Spinal cord (tissue), 10 donors: ENCODE measurements at places on chromosomes 4 and X. TPM values are rescaled to one million over a fixed set of nuclear protein-coding genes. Genes with fewer than 3 reads are reported as not detected.
A peak's percentile ranks its signal among the peaks of the same experiment; 100 is the strongest.

GRCh38 chr4:24578364-24578763, 6.0 kb downstream of the DHX15 start:
- no peak for DNase-seq
- no peak overlapping the region for H3K4me3 ChIP-seq
- H3K27ac ChIP-seq: no peak overlapping the region
- peaks cover 7% of the 10 kb centered on the region for H3K36me3 ChIP-seq
- no peaks in the 10 kb centered on the region for H3K27me3 ChIP-seq
- H3K4me1 ChIP-seq: peaks cover 5% of the 10 kb centered on the region

The TGIF2LX gene
- total RNA-seq: not detected

DNA sequence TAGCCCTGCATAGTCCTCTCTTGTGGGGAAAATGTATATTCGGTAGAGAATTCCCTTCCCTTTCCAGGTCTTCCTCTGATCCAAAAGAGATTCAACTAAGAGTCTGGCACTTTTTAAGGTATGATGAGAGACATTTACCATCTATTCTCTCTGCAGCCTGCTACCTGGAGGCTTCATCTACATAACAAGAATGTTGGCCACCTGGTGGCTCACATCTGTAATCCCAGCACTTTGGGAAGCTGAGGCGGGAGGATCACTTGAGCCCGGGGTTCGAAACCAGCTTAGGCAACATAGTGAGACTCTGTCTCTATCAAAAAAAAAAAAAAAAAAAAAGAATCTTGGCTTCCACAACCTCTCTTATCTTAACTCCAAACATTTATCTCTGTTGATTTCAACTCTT, 40.4 kb upstream of the NOCT start:
- no peak overlapping the region for H3K4me3 ChIP-seq
- H3K27ac ChIP-seq: no peak overlapping the region
- H3K27me3 ChIP-seq: no peaks in the 10 kb centered on the region
- H3K36me3 ChIP-seq: no peaks in the 10 kb centered on the region
- no peaks in the 10 kb centered on the region for H3K4me1 ChIP-seq
- no peak for DNase-seq

DNA sequence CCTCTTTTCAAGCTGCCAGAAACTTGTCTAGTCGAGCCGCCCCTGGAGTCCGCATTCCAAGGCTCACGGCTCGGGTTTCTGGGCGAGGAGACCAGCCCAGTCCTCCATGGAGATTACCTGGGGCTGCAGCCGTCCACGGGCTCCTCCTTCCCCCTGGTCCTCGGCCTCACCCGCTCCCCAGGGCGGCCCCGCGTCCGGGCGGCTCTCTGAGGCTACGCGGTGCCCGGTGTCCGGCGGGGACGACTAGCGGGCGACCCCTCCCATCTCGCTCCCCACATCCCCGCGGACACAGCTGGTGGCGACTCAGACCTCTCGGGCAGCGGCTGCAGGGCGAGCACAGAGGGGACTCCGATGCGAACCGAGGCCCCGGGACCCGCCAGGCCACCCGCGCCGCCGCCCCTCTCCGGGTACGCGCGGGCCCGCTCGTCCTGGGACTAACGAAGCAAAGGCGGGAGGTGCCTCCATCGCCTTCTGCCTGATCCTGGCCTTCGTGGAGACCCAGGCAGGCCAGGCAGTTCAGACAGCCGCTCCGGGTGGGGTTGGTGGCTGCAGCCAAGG, 159.4 kb downstream of the TRAM1L1 start:
- peak; percentile 59 for DNase-seq
- no peak overlapping the region for H3K27ac ChIP-seq
- no peaks in the 10 kb centered on the region for H3K27me3 ChIP-seq
- peak overlapping the region; percentile 42 for H3K4me3 ChIP-seq

The FATE1 gene
- 0.39 TPM for total RNA-seq

GRCh38 chr4:2159931-2160330, 82.0 kb downstream of the HAUS3 start:
- peaks cover 11% of the 10 kb centered on the region for H3K36me3 ChIP-seq
- no peaks in the 10 kb centered on the region for H3K4me1 ChIP-seq
- H3K27me3 ChIP-seq: no peaks in the 10 kb centered on the region
- DNase-seq: no peak
- no peak overlapping the region for H3K4me3 ChIP-seq

DNA sequence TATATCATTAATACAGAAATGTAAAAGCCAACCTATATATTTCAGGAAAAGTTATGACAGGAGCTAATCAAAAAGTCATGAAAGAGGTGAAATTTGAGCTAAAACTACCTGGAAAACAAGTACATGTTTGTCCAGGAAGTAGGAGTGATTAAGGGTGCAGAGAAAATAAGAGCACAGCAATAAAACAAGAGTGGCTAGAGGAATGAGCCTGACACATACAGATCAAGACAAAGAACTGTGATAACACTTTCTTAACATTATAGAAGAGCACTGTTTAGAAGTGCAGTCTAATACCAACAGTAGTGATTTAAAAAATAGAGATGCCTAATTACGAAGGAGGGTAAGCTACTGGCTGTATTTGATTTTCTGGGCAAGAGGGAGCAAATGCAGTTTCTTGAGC, 125.1 kb downstream of the WDFY3 start:
- no peaks in the 10 kb centered on the region for H3K27me3 ChIP-seq
- no peaks in the 10 kb centered on the region for H3K4me1 ChIP-seq
- no peak for DNase-seq
- H3K36me3 ChIP-seq: peaks cover 8% of the 10 kb centered on the region
- H3K27ac ChIP-seq: no peak overlapping the region
- no peak overlapping the region for H3K4me3 ChIP-seq

DNA sequence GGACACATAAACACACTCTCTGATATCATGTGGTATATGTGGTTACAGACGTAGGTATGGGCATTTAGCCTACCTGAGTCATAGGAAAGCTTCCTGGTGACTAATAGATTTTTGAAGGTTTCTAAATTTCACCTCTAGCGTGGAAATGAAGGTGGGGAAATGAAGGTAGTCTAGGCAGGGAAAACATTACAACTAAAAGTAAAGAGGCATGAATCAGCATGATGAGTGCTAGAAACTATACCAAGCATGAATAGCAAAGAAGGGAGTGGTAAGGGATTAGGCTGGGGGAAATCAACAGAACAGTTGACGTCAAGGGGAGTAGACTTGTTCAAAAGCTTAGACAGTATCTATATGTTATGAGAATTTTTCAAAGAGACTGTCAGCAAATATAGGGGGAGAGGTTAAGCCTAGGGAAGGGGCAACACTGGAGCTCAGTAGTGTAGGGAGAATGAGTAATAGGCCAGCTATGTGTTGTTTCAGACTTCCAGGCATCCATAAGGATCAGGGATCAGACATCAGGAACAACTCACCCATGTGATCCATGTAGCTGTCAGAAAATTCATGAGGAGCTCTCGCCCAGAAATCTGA, 279.3 kb upstream of the DIPK2B start:
- no peak overlapping the region for H3K27ac ChIP-seq
- DNase-seq: no peak
- no peaks in the 10 kb centered on the region for H3K27me3 ChIP-seq
- H3K4me3 ChIP-seq: no peak overlapping the region
- H3K4me1 ChIP-seq: no peaks in the 10 kb centered on the region

DNA sequence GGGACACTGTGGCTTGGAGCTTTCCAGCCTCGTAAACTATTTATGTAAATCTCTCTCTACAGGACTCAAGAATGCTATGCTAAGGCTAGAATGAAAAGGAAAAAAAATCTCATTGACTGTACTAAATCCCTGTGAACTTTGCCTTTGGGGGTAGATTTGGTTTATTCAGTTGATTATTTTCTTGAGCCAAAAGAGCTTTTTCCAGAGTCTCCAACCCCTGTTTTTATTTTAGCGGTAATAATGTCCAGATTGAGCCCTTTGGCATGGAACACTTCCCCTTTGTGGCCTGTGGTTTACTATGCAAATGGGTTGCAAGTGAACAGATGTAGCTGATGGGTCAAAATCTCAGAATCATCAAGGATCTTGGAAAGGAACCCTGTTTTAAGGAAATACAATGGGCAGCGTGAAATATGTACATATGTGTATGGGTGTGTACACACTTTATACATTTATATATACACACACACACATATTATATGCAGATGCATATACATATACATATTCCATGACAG, 72.9 kb downstream of the FAM9B start:
- peaks cover 6% of the 10 kb centered on the region for H3K27me3 ChIP-seq
- H3K27ac ChIP-seq: no peak overlapping the region
- H3K4me3 ChIP-seq: no peak overlapping the region
- H3K36me3 ChIP-seq: no peaks in the 10 kb centered on the region

DNA sequence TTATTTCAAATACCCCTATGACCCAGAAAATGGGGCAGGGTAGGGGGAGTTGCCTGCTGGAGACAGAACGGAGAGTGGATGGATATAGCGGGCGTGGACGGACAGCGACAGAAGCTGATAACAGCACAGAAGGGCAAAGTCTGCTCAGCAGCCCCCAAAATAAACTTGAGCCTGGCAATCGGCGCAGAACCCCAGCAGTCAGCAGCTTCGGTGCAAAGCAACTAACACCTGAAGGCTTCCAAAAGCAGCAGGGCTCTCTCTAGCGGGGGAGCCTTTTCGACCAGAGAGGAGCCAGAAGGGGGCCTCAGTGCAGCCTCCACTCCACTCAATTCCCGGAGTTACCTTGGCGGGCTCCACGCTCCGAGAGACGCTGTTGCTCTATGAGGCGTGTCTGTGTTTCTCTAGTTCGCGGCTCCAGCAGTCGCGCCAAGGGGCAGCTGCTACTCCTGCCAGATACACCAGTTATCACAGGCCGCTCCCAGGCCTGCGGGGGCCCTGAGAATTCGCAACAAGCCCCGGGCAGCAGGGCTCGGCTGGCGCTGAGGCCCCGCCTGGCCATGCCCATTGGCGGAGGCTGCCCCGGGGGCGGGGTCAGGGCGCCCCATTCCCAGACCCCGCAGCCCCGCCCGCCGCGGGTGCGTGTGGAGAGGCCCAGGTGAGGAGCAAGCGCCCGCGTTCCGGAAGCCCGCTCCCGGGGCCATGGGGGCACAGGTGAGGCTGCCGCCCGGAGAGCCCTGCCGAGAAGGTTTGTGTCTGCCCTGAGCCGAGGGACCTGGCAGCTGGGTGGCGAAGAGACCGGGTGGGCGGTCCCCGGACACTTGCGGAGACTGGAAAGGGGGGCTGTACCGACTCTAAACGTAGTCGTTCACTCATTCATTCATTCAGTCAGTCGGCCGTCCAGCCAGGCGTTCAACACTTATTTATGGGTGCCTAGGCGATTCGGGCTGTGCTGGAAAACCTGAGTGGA, at the start of the genes CNGA1 and NIPAL1:
Gene CNGA1 (minus strand): TSS at position 541 of the 967 bp plus-strand sequence. CDS start 63,992 bp downstream, outside the sequence.
Gene NIPAL1 (plus strand): TSS at position 632 of the 967 bp plus-strand sequence. CDS start 68 bp downstream, at position 700.
- peaks cover 18% of the 10 kb centered on the region for H3K27me3 ChIP-seq
- no peaks in the 10 kb centered on the region for H3K36me3 ChIP-seq

DNA sequence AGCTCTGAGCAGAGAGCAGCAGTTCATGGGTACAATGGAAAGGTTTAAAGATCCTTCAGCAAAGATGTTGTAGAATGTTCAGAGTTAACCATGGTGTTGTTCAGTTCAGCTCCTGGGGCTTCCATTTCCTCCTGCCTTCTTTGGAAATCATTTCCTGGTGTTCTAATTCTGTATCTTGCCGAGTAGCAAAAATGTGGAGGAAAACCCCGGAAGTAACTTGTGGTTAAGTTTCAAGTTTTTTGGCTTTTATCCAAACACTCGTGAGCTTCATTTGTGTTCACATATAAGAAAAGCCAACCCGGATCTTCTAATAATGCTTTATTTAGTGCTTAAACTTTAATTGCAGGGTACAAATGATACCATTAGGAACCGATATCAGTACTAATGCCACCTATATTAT, 33.6 kb upstream of the ARX start:
- no peak overlapping the region for H3K4me3 ChIP-seq
- H3K36me3 ChIP-seq: no peaks in the 10 kb centered on the region
- H3K27ac ChIP-seq: no peak overlapping the region
- H3K27me3 ChIP-seq: peaks cover 3% of the 10 kb centered on the region
- no peaks in the 10 kb centered on the region for H3K4me1 ChIP-seq

DNA sequence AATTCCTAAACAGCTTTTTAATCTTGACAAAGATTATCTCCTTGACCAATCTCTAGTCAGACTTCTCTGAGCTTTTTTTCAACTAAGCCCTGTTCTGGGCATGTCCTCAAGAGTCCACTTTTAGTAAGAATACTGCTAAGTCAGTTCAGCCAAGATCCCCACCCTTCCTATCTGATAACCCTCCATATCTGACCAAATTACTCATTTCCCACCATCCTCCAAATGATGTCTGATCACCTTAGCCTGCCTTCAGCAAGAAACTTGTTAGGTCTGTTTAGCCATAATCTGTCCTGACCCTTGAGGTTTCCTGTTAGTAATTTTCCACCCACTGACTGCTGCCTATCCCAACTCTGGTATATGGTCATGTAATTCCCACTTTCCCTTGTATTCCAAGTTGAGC, 65.2 kb downstream of the FAM13A start:
- H3K27me3 ChIP-seq: no peaks in the 10 kb centered on the region
- no peak for DNase-seq
- no peaks in the 10 kb centered on the region for H3K4me1 ChIP-seq
- no peak overlapping the region for H3K27ac ChIP-seq
- H3K36me3 ChIP-seq: no peaks in the 10 kb centered on the region

The DMRTC1 gene
- 0.55 TPM for total RNA-seq

DNA sequence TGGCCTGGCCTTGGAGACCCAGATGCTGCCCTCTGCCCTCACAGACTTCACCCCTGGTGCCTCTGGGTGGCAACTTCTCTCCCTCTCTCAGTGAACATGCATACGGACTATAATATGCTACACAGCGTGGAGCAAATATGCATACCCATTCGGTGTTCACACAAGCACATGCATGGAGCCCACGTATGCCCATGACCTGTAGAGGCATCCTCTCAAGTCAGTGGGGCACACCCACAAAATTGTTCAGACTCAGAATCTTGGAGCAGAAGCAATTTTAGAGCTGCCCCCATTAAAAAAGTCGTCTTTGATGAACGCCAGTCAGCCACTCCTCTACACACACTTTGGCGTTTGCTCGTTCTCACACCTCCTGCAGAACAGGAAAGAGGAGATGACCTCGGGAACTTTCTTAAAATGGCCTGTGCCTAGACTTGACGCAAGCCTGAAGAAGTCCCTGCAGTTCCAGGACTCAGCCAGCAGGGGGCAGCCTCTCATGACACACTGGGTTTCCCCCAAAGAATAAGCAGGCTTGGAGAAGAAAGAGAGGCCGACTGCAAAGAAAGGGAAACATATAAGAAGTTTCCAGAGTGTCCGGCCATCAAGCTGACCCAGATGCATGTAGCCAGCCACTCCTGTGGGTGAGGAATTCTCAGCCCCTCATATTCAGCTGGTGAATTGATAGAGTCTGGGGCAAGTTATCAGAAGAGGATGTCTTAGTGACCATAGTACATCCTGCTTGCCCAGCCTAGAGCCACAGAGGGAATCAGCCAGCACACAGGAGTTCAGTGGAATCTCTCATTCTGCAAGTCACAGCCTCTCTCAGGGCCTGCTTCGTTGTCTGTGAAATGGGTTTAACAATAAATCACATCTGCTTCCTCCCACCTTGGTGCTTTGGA, 17.3 kb downstream of the APLN start:
- H3K27me3 ChIP-seq: peaks cover 9% of the 10 kb centered on the region
- no peak overlapping the region for H3K27ac ChIP-seq
- H3K36me3 ChIP-seq: no peaks in the 10 kb centered on the region
- peak; percentile 83 for DNase-seq
- H3K4me1 ChIP-seq: peaks cover 25% of the 10 kb centered on the region
